ENCODE measurements at places on chromosomes 1 and 21. TPM values are rescaled to one million over a fixed set of nuclear protein-coding genes. Genes with fewer than 3 reads are reported as not detected.

The PYHIN1 gene
- 5.4 TPM for total RNA-seq

The HFM1 gene
- total RNA-seq: 0.29 TPM

The CD53 gene
- total RNA-seq: 522 TPM

The CDK18 gene
- 2.6 TPM for total RNA-seq

The CCDC181 gene
- total RNA-seq: not detected
